ENCODE measurements at places on chromosomes 5 and 9. TPM values are rescaled to one million over a fixed set of nuclear protein-coding genes. Genes with fewer than 3 reads are reported as not detected.

The BTNL8 gene
- 0.48 TPM for total RNA-seq

The PCDHGA9 gene
- total RNA-seq: 1.1 TPM

The CD74 gene
- total RNA-seq: 48.6 TPM

The FOXD4L3 gene
- not detected for total RNA-seq

The COL23A1 gene
- total RNA-seq: 5.9 TPM

The HDHD3 gene
- total RNA-seq: 12.1 TPM

The CYLC2 gene
- not detected for total RNA-seq

The PPP3R2 gene
- not detected for total RNA-seq

The LOX gene
- total RNA-seq: 2.2 TPM

The HMMR gene
- 70.6 TPM for total RNA-seq

Measured in H1 (cell line).